ENCODE measurements at places on chromosomes 12 and 14.

DNA sequence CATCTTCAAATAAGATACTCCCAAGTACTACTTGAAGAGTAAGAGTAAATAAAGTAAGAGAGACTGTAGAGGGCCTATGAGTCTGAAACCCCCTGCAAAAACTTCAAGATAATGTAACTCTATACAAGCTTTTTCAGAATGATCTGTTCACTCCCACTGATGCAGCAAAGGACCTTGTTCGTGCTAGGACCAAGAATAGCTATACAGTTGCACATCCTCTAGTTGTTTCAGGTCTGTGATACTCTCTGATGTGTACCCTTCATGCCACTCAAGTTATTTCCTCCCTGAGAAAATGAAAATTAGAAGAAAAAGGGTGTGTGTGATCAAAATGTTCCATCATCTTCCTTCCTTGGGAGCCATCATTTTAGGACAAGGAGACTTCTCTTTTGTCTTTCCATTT lies 204.4 kb downstream of the ALX1 start:
- DNase-seq = no peak

DNA sequence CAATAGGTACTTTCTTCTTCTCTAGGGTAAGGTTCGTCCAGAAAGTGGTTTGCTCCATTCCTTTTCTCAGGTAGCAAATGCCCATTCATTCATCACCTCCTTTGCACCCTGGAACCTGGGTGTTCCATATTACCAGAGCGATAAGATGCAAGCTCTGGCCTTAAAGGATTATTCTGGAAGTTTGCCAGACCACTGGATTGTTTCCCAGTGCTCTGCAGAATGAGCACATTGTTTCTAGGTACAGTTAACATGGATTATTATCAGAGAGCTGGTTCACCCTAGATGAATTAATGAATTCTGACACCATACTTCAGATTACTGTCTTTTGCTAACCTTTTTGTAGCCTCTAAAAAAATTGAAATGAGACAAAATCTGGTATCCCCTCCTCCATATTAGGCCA lies 170.9 kb upstream of the BMP4 start:
- DNase-seq = no peak

DNA sequence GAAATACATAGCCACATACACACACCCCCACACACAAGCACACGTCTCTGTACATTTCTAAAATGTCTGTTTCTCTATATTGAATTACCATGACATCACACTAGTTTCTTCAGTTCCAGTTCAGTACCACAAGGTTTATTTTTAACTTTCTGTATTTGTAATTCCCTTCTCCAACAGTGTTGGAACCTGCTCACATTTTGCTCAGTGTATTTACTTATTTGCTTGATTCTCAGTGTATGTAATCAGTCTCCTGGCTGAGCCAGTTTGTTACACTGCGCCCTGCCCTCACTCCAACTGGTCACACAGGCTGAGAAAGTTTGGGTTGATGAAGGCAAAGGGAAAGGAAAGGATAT lies 67.1 kb downstream of the MON2 start:
- DNase-seq = no peak

GRCh38 chr12:49706351-49707127 lies 666 bp downstream of the FMNL3 start:
- peak; percentile 66 for DNase-seq

GRCh38 chr12:4202487-4202886 lies 71.1 kb upstream of the CCND2 start:
- DNase-seq = no peak

- DNase-seq = no peak
Measured at GRCh38 chr14:95356245-95356869, 36.6 kb upstream of the CLMN start.

GRCh38 chr14:93986955-93987354 lies 10.1 kb upstream of the CCDC197 start:
- no peak for DNase-seq

DNA sequence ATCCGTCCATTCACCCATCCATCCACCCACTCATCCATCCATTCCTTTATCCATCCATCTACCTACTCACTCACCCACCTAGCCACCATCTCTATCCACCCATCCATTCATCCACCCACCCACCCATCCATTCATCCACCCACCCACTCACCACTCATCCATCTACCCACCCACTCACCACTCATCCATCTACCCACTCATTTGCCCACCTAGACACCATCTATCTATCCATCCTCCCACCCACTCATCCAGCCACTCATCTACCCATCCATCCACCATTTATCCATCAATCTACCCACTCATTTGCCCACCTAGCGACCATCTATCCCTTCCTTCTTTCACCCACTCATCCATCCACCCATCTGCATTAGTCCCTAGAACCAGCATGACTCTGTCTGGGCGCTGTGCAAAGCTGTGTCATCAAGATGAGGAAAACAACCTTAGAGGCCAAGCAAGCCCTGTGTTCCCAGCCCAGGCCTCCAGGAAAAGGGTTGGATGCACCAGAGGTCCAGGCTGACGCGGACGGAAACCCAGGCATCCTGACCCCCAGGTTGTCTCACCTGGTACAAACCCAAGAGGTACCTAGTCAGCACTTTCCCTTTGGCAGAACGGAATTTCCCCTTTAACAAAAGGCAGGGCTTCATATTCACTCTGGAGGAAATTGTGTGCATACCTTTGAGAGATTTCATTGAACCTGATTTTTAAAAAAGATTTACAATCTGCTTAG lies 73.7 kb downstream of the NOC4L start:
- no peak for DNase-seq

GRCh38 chr12:45256721-45257120 lies 40.8 kb downstream of the ANO6 start:
- DNase-seq = no peak

DNA sequence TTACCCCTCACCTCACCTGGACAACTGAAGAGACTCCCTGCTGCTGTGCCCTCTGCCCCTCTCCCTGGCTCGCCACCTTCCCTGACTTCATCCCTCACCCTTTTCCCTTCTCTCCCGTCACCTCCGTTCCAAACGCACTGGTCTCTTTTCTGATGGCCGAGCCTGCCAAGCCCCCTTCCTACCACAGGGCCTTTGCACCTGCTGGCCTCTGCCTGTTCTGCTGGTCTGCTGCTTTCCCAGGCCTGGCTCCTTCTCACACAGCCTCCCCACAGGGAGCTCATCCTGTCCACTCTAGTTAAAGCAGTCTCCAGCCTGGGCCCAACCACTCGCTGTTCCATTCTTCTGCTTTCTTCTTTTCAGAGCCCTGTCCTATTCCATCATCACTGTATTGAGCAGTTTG lies 34.6 kb downstream of the RBM19 start:
- DNase-seq = no peak

- DNase-seq = no peak
Measured at GRCh38 chr12:44020555-44020954, 184.7 kb downstream of the TMEM117 start.

GRCh38 chr12:23186950-23187349 lies 562.0 kb downstream of the ETNK1 start:
- no peak for DNase-seq

DNA sequence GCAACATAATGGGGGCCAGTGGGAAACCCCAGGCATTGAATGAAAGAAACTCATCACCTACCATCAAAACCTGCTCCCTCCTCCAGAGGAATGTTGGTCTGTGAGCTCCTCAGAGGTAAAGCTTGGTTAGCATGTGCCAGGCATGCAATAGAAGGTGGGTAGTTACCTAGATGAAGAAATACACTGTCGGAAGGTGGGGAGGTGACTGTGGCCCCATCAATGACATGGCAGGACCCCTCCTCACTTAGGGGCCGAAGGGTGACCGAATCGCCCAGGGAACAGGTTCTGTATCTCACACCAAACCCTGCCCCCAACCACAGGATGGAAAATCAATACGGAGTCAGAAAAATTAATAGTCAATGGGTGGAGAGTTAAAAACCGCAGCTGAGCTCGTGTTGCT lies 135.6 kb downstream of the BCL11B start:
- no peak for DNase-seq

DNA sequence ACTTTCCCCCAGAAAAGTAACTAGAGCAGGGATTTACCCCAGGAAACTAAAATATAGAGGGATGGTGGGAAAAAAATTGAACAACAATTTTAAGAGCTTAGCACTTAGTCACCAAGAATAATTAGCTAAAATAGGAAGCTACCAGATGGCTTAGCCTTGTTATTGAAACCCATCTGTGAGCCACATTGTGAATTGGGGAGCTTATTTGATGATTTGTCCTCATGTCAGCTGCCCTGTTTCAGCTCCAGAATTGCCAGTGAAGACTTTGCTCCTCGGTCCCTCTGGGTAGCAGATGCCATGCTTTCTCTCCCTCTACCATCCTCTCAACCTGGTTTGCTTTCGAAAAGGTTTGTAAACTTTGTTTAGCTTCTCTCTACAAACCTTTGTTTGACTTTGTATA lies 67.7 kb upstream of the PTHLH start:
- no peak for DNase-seq

DNA sequence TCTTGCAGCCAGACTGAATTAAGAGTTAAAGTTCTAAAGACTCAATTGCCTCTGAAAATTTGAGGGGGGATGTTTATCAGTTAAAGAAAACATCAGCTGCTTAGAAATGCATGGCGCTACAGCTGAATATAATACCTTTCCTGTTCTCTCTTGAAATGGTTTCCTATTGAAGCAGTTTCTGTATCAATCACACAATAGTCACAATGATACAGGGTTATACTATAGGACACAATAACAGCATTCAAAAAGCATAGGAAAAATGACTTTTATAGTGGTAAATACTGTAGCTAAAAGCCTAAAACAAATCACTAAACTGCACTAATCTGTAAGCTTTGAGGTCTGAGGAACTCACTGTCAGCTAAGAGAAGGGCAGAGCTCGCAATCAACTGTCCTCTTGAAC lies 15.2 kb downstream of the MDGA2 start:
- no peak for DNase-seq

GRCh38 chr14:104286086-104286485 lies 147.7 kb downstream of the KIF26A start:
- DNase-seq = no peak

- DNase-seq = peak; percentile 47
Measured at GRCh38 chr12:46221255-46222128, 47.4 kb downstream of the SLC38A1 start.

DNA sequence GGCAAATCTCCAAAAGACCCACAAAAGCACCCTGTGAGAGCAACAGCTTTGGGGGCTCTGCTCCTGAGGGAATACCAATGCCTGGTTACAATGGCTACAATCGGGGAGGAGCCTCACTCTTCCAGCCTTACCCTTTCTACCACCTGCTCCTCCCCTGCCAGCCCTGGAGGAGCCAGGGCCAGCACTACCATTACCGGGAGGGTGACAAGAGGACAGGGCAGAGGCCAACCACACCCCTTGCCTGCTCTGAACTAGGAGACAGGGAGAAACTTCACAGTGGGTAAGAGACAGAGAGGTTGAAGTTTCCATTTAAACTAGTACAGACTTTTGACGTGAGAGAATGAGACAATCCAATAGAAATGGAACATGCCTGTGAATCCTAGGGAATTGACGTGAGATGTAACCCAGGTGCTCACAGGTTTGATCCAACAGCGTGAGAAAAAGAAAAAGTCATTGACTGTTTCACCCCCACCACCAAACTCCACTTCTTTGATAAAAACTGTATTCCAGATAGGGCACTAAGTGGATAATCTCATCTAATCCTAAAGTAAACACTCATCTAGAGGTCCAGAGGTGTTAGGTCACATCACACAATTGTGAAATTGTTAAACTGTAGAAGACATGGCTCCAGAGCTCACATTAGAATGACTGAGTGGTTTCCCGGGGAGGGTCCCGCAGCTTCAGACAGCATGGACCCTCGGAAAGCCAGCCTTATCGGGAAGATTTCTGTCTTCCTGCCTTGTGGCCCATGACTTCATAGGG lies 8.4 kb upstream of the TC2N start:
- DNase-seq = no peak

DNA sequence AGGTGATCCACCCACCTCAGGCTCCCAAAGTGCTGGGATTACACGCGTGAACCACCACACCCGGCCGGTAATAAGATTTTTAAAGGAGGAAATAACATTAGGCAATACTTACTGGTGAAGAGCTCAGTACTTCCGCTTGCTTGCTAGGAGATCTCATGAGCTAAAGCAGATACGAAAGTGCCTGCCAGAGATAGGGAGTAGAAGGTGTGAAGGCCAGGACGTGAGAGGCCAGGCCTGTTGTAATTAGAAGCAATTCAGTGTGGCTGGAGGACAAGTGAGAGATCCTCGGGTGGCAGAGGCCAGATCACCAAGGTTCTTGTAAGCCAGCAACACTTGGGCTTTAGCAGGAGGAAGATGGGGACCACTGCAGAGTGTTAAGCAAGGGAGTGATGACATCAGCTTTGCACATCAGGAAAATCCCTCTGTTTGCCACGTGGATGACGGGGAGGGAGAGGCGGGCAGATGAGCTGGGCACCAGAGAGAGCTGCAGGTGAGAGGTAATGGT lies 7.6 kb downstream of the TECPR2 start:
- DNase-seq = peak; percentile 53

DNA sequence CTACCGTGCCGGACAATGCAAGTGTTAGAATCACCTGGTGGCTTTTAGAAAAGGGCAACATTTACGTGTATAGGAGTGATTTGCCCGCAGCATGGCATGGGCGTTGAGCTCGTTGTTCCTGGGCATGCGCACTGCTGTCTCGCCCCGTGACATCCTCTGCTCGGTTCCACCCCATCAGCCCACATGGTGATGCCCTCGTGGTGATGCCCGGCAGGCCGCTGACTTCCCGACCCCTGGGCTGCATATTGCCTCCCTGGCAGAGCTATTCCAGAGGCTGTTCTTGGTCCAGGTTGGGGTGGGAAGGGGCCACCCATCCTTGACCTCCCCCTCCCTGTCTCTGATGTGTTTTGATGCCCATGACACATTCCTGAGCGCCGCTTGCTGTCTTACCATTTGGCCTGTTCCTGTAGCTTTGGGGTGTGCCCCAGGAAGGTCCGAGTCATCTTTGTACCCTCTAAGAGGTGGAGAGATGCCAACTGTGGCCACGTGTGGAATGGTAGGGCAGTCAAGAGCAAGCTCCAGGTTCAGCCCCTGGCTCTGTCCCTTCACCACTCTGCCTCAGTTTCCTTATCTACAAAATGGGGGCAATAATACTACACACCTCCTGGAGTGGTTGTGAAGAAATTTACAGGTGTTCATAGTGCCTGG lies 4.8 kb downstream of the HIP1R start:
- no peak for DNase-seq

- no peak for DNase-seq
Measured at GRCh38 chr12:27226407-27226929, 17.6 kb upstream of the STK38L start.

DNA sequence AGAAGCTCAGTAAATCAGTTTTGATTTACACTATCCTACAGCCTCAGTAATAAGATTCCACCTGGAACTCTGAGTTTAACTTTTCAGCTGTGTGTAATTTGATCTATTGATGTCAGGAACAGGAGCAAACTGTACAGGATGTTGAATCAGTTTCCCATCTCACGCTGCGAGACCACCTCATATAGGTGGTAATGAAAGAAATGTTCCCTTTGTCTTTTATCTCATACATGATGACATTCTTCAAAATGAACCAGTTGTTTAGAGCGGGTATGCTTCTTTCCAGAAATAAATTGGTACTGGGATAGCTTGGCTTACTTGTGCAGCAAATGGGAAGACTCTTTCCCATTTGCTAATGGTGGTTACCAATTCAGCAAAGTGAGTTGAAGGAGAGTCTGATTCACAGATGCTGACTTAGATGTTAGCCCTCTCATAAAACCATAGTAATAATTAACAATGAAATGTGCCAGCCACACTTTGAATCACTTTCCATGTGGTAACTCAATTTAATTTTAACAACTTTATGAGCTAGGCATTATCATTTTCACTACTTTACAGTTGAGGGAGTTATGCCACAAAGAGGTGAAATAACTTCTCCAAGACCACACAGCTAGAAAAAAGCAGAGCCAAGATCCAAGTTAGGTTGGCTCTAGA lies 251.5 kb downstream of the PAWR start:
- DNase-seq = no peak

Data from mesenchymal stem cell (in vitro differentiated cells and primary cell).